PC-3 (cell line): ENCODE measurements at places on chromosomes 5 and 9.
A peak's percentile ranks its signal among the peaks of the same experiment; 100 is the strongest.

DNA sequence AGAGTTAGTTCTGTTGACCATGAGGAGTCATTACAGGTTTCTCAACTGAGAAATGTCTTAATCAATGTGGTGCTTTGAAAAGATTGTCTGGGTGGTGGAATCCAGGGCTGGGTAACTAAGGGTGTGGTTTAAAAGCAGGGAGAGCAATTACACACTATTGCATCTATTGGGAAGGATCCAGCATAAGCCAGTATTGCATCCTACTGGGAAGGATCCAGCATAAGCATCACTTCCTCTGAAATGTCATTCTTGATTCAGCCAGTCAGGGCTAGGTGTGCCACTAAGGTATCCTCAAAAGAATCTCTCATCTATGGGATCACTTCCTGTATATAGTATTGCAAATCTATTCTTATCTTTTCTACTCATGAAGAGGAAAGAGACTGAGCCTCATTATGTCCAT lies 38.6 kb downstream of the ELOVL7 start:
- peak; percentile 3 for DNase-seq

DNA sequence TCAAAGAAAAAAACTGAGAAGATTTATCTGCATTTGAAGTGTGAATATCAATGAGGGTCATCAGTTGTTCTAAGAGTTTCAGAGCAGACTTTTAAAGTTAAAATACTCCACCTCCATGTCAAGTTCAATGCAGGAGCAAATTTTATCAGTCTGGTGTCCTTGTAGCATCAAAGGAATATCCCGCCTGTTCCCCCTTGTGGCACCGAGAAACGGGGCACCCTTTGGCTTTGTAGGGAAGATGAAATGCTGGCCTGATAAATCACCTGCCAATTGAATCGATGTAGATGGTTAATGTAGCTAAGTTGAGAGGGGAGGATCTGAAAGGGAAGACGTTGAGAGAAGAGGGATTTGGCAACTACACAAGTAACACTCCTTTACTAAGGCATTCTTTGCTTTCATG lies 714.5 kb downstream of the EFNA5 start:
- DNase-seq: no peak

DNA sequence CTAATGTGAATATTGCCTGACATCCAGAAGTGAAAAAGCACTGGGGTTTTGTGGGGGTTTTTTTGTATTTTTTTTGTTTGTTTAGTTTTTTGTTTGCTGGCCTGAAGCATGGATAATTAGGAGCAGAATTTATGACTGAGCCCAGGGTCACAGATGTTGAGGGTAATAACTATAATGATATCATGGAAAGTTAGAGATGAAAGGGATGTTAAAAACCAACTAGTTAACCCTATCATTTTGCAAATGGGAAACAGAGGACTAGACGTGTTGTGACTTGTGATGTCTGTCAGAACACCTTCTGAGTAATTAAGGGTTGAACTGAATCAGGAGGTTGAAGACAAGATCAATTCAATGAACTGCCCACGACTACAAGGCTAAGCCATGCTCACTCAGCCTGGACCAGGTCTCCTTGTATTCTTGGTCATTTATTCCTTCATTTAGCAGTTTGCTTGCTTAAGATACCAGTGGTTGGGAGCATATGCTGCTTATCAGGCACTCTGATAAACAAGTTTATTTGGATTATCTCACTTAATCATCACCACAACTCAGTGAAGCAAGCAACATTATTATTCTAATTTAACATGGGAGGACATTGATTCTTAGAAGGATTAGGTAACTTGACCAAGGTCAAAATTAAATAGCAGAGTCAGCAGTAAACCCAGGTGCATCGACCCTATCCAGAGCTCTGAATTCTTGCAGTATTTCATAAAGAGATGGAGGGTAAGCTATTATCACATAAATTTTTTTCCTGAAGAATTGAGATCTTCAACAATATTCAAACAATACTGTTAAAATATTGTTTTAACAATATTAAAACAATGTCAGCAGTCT lies 75.7 kb upstream of the PIK3R1 start:
- no peak for DNase-seq

DNA sequence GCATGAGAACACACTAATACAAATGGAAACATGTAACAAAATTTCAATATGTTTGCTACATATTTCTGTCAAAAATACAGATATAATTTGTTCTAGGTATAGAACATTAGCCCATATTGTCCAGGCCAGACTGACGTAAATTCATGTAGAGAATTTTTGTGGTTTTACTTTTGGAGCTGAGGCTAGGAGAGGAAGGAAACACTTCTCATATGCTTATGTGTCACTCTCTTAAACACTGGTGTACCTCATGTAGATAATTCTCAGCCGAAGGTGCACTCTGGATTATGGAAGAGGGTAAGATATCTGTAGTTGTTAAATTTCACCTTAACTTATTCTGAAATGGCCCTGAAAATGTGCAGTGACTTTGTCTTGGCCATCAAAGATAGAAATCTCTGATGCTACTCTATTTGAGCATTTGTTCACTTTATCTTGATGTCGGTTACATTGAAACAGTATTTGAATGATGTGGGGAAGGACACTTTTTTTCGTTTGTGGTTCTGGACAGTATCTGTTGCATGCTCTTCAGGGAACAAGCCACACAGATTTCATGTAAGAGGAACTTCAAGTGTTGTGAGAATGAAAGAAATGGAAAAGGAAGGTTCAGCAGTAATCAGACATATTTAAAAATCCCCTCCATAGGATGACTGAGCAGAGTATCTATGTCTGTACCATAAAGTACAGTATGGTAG lies 202.7 kb downstream of the SPATA31D1 start:
- DNase-seq: no peak

DNA sequence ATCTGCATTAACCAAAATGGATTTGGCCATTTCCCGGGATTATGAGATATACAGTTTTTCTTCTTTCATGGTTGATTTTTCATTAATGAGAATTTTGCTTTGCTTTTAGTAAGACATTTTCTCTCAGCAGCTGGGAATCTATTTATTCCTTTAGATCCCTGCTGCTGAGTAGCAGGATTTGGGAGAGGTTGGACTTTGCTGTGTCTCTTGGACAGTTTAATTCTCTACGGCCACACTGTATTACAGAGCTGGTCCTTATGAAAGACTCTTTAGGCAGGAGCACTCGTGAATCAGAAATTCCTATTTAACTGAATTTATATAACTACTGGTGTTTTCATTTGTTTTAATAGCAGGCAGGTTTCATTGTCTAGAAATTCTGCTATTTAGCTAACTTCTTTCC lies 1.6 kb downstream of the UNC13B start:
- DNase-seq: no peak

DNA sequence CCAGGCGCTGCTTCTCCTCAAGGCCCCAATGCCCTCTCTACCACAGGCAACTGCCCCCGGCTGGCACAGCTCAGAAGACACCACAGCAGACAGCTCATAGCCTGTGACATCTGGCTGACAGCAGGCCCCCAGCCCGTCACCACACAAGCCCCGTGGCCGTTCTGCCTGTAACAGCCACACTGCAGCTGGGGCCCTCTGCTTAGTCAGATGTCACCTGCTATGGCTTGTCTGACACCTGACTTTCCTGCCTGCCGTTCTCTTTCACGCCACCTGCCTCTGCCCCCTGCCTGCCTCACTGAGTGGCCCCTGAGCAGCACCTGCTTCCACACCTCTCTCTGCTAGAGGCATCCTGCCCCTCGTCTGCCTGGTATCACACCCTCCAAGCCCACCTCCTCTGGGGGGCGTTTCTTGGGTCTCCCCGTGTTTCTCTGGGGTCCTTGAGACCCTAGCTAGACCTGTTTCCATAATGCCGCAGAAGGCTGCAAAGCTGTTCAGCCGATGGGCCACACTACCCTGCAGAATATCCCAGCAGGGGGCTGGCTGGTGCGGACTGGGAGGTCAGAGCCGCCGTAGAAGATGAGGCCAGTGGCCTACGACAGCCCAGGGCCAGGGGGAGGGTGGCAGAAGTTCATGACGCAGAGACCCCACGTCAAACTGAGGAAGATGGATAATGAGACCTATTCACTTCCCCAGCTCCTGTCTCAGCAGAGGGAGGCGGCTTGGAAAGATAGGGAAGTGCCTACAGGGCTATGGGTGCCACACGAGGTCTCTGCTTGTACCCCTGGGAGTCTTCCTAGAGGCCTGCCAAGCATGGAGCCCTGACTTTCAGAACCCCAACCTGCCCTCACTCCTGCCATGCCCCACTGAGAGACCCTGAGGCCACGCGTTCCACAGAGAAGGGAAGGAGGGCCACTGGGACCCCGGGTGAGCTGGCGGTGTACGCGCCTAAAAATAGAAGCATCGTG lies 95.1 kb downstream of the ZNF354C start:
- no peak for DNase-seq

DNA sequence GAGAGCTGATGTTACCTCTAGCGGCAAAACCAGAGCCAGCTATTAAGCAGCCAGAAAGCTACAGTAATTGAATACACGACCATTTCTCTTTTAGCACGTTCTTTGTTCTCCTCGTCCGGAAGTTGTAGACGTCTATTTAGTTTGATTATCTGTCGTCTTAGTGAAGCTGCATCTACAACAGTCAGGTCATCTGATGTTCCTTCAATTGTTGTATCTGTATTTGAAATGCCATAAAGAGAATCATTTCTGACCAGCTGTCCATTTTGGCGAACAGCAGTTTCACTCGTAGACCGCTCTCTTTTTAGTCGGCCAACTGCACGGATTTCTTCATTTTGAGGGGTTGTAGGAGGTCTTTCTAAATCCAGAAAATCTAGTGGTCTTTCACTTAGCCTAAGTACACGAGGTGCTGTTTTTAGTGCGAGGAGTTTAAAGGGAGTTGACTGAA lies 12.6 kb downstream of the PDE6A start:
- DNase-seq: no peak

GRCh38 chr5:17154211-17154996 lies 63.0 kb upstream of the BASP1 start:
- DNase-seq: peak; percentile 99

DNA sequence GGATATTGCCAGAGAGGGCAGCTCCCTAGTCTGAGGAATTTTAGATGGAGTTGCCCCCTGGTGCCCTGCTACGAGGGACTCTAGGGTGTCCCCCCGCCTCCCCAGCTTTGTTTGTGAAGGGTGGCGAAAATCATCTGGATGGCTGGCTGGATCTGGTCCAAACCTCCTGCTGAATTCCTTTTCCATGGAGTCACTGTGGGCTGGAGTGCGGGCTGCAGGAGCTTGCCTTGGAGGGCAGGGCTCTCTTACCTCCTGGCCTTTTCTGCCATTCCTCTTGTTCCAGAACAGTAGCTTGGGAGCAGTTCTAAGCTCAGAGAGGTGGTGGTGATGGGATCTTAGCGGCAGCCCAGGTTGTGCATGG lies 2.1 kb downstream of the SYNPO start:
- peak; percentile 94 for DNase-seq
